ENCODE measurements at places on chromosomes 16 and 17.
A peak's percentile ranks its signal among the peaks of the same experiment; 100 is the strongest.

DNA sequence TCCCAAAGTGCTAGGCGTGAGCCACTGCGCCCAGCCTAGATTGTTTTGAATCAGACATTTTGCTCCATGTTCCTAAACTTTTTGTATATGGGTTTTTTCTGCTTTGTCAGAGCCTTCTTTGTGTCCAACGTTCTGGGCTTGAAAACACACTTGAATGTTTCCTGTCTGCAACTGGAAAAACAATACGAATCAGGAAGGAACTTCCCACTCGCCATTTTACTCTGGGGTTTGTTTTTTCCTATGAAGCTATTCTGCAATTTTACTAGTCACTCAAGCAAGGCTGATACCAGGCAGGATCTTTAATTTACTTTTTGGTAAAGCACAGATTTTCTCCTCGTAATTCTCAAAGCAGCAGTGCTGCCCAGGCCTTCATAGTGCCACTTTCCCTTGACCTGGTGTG, 31.6 kb downstream of the ARHGAP17 start:
- no peak for DNase-seq

GRCh38 chr16:68800257-68800875, 43.0 kb upstream of the TANGO6 start:
- DNase-seq = peak; percentile 15

DNA sequence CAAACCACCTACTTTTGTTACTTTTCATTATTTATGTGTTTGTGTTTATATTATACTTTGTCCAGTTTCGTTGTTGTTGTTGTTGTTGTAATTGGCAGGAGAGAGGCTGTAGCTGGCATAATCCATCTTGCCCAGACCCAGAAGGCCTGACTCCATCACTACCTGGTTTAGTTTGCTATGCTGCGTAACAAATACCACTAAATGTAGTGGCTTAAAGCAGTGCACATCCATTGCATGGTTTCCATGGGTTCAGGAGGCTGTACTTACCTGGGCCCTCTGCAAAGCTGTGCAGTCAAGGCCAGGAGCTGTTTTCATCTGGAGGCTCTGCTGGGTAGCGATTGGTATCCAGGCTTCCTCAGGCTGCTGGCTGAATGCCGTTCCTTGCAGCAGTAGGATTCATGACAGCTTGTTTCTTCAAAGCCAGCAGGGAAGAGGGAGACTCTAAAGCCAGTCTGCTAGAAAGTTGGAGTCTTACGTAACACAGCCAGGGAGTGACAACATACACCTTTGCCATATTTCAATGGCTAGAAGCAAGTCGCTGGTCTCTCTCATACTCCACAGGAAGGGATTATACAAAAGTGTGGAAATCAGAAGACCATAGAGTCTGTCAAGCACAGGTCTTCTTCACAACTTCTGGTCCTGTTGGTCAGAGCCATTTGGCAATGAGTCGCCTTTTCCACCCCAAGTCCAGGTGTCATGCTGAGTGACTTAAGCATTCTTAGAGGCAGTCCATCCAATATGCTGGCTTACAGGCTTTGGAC, 41.1 kb downstream of the TNRC6C start:
- no peak for DNase-seq

DNA sequence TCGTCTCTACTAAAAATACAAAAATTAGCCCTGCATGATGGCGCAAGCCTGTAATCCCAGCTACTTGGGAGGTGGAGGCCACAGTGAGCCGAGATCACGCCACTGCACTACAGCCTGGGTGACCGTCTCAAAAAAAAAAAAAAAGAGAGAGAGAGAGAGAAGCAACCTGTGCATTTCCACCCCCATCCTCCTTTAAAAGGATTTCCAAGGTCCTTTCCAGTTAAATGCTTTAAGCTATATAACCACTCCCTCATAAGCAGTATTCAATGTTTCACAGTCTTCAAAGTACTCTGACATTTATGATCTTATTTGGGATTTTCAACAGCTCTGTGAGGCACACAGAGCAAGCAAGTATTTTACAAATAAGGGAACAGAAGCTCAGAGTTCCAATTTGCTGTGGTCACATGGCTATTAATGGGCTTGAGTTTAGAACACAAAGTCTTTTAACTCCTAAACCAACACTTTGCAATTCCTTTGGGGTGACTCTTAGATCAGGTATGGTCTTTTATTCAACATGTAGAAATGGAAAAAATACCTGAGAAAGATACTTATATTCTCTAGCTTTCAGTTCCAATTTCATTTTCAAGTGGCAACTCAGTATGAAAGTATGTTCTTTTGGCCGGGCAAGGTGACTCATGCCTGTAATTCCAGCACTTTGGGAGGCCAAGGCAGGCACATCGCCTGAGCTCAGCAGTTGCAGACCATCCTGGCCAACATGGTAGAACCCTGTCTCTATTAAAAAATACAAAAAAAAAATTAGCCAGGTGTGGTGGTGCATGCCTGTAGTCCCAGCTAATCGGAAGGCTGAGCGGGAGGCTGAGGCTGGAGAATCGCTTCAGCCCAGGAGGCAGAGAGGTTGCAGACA, 31.3 kb downstream of the SPOP start:
- no peak for DNase-seq

DNA sequence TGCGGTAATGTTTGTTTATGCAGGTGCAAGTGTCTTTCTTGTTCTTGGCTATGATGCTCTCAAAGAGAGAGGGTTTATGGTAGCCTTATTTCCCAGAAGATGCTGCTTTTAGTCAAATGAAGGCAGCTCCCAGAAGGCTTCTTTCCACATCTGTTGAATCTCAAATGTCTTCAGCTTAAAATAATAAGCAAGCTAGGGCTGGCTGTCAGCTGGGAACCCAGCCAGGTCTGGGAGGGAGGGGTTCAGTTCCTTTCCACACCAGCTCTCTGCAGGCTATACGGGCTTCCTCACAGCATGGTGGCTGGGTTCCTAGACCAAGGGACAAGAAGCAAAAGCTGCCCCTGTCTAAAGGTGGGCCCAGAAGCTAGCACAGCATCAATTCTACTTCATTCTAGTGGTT, 47.4 kb upstream of the ATF7IP2 start:
- no peak for DNase-seq

- DNase-seq = no peak
These were observed 1.4 kb downstream of the MMD start for GRCh38 chr17:55420067-55420775.

DNA sequence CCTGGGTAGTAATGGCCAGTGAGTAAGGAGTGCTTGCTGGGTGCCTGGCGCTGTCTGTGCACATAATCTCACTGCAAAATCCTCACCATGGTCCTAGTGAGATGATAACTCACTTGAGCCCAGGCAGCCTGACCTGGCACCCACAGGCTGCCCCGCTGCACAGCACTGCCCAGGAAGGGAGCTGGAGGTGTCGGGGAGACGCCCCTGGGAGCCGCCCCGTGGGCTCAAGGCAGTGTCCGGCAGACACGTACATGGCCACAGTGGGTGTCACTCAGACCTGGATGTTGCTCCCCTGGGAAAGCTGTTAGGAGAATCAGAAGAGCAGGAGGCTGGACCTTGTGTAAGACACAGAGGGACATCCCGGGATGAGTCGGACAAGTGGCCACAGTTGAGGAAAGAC, 44.2 kb downstream of the BEAN1 start:
- no peak for DNase-seq

- DNase-seq = no peak
These were observed 119.2 kb upstream of the PMFBP1 start for GRCh38 chr16:72291121-72291520.

- DNase-seq = no peak
These were observed 269.8 kb upstream of the MYOCD start for GRCh38 chr17:12395733-12396354.

GRCh38 chr17:50207315-50207714, 5.9 kb upstream of the COL1A1 start:
- DNase-seq = no peak

DNA sequence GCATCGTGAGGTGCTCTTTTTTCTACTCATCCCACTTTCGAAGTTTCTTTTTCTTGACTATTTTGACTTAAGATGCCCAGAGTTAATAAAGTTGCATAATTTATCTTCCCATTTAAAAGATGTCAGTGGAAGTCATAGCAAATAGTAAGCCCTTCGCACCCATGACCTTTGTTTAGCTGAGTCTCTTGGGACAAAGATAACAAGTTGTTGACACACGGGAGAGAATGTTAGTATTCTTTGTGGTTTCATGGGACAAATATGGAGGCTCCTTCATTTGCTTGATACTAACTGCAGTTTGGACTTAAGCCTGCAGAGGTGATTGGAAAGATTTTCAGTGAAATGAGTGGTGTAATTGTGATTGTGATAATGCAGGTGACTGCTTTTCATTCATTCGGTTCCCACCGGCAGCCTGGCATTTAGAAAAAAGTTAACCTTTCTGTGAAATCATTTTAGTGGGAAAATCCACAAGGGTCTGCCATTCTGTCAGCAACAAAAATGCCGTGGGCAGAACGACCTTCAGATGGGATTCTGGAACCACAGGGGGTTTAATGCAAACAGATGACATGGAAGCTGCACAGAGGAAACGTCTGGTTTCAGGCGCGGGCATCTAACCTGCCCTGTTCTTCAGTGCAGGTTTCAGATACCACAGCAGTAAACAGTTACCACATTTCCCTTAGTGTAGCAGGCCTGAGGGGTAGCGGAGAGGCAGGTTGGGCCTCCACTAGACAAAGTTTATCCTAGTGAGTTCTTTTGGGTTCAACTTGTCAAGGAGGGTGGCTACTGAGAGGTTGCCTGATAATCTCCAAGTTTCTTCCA, 123.0 kb downstream of the RPTOR start:
- DNase-seq = no peak

- DNase-seq = no peak
These were observed at the start of gene CD300LG for GRCh38 chr17:43846963-43847371. Gene CD300LG, plus strand, starts transcription at chr17:43847176. Its CDS starts 41 bp downstream, at chr17:43847217.

Measured in stimulated activated CD8-positive, alpha-beta memory T cell treated with anti-CD3 and anti-CD28 coated beads, Interleukin-12 subunit alpha, Interleukin-12 subunit beta, amount 100 ng/mL, for 1 hour (primary cell).